ENCODE measurements at places on chromosomes 5 and 9.

GRCh38 chr9:82988488-82988887, 74.5 kb downstream of the RASEF start:
- no peak for DNase-seq

GRCh38 chr5:172319708-172320441, 36.3 kb upstream of the UBTD2 start:
- no peak for DNase-seq

DNA sequence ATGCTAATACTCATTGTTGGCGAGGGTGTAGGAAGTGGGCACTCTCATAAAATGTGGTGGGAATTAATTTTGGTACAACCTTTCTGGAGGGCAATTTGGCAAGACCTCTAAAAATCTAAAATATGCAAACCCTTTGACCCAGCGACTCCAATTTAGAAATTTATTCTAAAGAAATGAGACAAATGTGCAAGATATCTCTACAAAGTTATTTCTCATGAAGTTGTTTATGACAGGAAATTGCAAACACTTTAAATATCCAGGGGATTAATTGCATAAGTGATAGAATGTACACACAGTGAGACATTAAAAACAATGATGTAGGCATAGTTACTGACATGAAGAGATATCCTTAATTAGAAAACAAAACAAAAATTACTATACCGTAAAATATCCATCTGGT, 246.3 kb upstream of the MAP3K1 start:
- DNase-seq, result no peak

DNA sequence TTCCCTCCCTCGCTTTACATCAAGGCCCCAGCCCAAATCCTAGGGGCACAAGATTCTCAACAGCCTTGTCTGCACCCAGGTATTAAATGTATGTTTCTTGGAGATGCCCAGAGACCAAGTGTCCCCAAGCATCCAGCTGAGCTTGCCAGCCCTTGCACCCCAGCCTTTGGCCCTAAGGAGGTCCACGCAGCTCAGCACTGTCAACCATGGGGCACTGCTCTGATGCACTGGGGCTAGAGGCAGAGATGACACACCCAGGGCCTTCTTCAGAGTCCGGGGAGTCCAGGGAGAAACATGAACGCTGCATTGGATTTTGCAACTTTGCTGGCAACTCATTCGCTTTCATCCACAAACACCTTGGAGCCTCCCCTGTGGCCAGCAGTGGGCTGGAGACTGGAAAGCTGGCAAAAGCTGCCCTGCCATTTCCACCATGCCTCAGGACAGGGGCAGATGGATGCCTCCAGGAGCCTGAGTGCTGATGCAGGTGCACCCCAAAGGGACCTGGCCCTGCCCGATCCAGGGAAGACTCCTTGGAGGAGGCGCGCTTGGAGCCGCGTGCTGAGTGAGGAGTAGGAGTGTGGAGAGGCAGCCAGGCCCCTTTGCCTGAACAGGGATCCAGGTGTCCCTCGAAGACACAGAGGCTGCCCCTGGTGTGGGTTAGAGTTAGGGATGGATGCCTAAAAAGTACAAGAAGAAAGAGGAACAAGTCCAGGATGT, 19.3 kb downstream of the PAEP start:
- DNase-seq, result no peak

- no peak for DNase-seq
These were observed 11.5 kb downstream of the AFF4 start for GRCh38 chr5:132951897-132952296.

GRCh38 chr5:149809931-149810691, 80.0 kb downstream of the PPARGC1B start:
- no peak for DNase-seq

GRCh38 chr5:175463641-175464040, 14.7 kb upstream of the SFXN1 start:
- no peak for DNase-seq

DNA sequence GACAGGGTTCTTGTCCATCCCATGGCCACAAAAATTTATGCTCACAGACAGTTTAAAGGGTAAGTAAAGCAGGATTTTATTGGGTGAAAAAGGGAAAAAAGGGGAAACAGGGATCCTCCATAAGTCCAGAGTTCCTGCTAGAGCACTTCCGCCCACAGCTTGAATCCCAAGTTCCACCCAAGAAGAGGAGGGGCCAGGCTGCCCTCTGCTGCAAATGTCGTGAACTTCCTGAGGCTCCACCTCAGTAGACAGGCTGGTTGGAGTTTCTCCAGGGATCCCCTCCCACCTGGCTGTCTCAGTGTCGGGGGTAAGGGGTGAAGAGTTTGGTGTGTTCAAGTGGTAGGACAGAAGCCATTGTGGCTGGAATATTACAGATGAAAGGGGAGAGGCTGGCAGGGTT, 275.0 kb upstream of the SGCD start:
- no peak for DNase-seq

GRCh38 chr9:84166891-84167290, 173.7 kb downstream of the SLC28A3 start:
- DNase-seq, result no peak

GRCh38 chr9:12329623-12329985, 363.6 kb upstream of the TYRP1 start:
- no peak for DNase-seq

GRCh38 chr5:18487928-18488480, 853.7 kb downstream of the TAF11L14 start:
- no peak for DNase-seq

- no peak for DNase-seq
These were observed 37.3 kb upstream of the TJP2 start for GRCh38 chr9:69136779-69137178.

DNA sequence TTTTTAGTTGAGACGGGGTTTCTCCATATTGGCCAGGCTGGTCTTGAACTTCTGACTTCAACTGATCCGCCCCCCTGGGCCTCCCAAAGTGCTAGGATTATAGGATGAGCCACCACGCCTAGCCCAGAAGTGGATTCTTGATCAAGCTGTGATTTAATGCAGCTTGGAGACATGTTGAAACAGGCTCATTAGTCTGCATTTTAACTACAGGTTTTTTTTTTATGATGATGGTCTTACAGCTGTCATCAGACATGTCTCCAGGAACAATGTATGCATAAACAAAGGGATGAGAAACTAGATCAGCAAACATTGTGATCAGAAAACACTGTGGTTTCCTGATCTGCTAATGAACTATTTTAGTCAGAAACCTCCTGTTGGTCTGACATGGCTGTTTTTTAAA, 30.0 kb upstream of the PLPP1 start:
- DNase-seq, result no peak

- DNase-seq, result no peak
These were observed 4.6 kb upstream of the SAR1B start for GRCh38 chr5:134637116-134637721.

DNA sequence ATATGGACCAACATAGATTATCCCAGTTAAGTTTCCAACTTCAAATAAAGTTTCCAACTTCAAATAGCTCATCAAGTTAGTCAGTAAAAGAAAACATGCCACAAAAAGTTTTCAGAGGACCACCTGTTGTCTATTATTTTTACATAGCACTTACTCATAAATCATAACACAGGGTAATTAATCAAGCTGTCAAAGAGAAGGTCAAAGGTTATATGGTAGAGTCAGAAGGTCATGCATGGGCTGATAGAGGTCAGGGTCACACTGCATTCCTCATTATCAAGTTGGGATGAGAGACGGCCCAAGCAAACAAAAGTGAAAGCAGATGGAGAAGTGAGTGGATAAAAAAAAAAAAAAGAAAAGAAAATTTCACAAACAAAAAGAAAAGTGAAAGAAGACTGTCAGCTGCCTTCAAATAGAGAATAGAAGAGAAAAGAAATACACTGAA, 145.5 kb upstream of the POU5F2 start:
- no peak for DNase-seq

DNA sequence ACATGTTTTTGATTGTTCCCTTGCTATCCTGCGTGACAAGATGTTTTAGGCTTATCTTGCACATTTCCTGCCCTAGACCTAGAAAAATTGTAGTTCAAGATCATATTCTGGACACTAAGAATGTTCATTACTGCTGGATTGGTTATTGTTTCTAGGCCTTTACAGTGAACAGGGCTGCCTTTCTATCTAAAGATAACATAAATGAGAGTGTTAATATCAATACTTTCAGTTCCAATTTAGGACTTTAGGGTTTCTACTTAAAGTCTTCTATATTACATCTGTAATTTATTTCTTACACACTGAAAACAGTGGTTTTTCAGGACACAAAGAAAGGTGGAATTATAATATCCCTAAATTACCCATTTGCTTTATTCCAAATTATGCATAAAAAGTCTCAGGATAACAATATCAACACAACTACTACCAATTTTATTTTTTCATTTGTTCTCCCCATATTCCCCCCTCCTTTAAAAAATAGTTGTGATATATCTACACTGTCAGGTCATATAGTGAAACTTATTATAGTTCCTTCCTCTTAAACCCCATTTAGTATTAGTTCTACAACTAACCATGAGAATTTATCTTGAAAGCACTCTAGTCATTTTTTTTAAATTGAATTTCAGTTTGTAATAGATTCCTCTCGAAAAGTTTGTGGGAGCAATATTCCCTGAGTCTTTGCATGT, 293.9 kb upstream of the RIOK2 start:
- DNase-seq, result no peak

Data from CD4-positive, alpha-beta T cell (primary cell).